GM04503 (cell line): ENCODE measurements at places on chromosomes 6 and 20.
A peak's percentile ranks its signal among the peaks of the same experiment; 100 is the strongest.

DNA sequence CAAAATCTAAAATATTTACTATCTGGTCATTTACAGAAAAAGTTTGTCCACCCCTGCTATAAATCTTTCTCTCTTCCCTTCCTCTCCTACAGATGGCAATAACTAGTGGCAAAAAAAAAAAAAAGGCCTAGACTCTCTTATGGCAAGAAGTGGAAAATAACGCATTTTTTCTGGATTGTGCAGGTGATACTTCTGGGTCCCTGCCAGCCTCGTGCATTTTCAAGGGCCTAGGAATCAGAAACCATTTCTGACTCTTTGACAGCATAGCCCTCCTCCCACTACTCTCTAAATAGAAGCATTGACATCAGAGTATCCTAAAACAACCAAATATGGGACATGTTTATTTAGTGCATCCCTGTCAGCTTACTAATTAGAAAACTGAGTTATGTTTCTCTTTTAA lies 251.0 kb downstream of the KHDC1L start:
- DNase-seq = no peak

DNA sequence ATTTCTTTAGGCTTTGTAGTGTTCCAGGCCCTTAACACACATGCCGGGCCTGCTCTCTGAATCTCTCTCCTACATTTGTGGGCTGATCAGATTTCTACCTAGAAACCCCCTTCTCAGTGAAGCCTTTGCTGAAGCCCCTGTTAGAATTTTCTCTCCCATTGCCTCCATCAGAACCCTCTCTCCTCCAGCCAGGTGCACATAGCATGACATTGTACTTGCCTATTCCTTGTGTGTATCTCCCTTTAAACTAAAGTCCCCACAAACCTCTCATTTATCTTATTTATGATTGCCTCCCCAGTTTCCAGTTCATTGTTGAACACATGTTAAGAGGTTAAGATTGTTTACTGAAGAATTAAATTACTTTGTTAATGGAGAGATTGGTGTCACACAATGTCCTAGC lies 325.5 kb upstream of the CITED2 start:
- no peak for DNase-seq

DNA sequence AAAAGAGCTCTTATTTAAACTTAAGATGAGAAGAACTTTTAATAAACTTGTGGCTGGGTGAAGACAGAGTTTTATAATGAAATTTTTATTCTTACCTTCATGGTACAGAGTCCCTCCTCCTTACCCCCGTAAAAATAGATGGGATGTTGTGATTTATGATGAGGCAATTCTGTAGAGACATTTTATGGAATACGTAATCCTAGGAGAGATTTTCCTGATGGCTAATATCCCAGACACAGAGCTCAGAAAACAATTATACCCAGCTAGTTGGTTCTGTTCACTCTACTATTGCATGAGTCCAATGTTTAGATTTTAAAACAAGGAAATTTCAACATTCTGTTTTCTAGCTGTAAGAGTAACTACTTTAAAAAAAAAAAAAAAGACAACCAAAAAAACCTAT lies 43.4 kb downstream of the MTHFD1L start:
- no peak for DNase-seq

GRCh38 chr6:80105972-80106417 lies 476 bp upstream of the BCKDHB start:
- no peak for DNase-seq

DNA sequence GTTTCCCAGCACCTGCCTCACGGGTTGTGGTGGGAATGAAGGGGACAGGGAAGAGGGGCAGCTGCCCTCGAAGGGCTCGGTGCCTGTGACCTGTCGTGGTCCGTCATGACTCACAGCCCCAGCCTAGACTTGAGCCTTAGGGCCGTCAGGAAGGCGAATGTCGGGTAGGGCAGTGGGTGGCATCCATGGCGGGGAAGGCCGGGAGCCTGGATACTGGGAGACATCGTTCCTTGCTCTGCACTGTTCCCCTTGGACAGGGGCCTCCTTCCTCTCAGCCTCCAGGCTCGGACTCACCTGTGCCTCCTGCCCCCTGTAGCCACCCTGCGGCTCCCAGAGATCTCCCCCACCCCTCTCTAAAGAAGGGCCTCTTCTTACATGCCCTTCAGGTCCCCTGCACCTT lies 52.2 kb upstream of the APCDD1L start:
- no peak for DNase-seq

GRCh38 chr6:78611102-78611620 lies 256.2 kb upstream of the IRAK1BP1 start:
- DNase-seq = no peak

DNA sequence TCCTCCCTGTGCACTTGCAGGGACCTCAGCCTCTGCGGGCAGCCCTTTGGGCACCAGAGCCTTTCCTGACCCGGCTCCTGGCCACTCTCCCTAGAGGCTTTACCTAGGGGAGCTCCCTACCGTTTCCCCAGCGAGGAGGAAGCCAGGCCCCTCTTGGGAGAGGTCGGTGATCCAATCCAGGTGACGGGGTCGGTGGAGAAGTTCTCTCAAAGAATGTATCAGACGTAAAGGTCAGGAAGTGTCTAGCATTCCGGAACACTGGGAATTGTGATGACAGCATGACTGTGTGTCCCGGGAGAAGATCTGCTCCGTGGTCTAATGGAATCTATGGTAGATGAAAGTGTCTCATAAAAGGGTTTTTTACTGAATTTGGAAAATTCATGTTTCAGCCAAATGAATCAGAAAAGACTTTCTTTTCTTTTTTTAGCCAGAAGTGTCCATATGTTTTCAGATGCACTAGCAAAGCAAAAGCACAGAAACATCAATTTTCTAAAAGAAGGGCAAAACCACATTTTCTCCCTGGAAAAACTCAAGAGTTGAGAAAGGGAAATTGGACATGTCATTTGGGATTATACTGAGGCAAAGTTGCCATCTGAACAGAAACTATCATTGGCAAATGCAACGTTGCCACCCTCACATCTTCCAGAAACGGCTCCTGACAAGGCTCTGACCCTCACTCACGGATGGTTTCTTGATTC lies 289.4 kb downstream of the THBS2 start:
- peak; percentile 74 for DNase-seq

DNA sequence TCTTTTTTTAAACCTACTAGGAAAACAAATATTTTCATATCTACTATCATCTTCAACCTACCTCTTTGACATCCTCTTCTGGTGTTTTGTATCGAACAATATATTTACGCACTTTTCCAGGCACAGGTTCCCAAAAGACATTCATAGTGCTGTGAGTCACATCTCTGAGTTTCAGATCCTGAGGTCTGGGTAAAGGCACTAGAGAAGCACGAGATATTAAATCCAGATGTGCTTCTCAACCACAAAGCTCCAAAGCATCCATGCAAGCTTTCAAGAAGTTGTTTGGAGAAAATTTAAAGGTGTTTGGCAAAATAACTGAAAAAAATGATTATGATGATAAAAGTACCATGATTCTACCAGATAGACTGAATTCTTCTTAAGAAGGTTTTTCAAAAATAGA lies 62.7 kb downstream of the COL12A1 start:
- DNase-seq = peak; percentile 80

DNA sequence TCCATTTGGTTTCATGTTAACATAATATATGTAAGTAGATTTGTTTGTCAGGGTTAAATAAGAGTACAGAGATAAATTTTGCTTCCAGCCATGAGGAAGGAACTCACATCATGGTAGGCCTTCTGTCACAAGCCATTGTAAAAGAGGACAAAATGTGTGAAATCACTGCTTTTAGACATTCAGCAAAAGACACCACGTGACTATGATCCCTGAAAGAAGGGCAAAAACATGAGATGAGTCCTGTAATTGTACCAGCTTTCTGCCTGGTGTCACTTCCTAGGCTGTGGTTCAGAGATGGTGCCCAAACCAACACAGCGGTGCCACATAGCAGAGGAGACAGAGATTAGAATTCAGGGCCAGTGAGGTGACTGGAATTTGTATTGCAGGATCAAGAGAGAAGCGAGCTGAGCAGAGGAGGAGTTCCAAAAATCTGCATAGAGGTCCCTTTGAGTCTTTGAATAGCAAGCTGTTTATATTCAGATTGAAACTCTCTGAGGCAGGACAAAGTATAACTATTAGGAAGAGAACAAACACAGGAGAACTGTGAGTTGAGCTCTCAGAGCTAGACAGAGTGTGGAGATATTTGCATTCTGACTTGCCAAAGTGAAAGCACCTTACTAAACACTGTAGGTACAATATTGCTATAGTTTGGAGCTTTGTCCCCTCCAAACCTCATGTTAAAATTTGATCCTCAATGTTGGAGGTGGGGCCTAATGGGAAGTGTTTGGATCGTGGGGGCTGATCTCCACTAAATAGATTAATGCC lies 52.6 kb upstream of the PDE7B start:
- DNase-seq = no peak

DNA sequence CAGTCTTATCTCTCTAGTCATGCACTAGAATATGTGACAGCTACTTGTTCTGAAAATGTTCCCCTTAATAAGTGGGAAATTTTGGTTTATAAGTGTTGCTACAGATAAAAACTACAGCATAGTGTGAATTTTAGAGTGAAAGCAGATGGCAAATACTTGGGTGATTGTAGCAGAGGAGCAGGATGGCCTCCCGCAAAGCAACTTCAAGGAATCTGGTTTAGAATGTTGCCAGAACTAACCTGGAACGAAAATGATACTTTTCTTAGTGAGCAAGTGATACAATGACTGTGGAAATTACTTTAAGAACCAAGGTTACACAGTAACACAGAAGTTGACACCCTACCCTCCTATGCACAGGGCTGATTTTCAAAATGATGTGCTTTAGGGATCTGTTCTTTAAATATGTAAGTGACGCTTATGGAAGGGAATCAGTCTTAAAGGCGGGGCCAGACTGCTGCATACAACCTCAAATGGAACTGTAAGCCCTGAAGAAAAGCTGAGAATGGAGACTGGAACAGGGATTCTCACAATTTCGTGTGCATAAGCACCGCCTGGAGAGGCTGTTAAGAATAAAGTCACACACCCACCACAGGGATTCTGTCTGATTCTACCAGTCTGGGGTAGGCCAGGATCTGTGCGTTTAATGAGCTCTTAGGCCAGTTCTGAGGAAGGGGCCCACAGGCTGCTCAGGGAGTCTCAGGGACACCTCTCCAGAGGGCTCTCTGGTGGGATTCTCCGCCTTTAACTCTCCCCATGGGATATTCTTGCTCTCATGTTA lies 97.9 kb downstream of the FYN start:
- no peak for DNase-seq

GRCh38 chr6:67593247-67593646 lies 1041.8 kb upstream of the ADGRB3 start:
- no peak for DNase-seq

DNA sequence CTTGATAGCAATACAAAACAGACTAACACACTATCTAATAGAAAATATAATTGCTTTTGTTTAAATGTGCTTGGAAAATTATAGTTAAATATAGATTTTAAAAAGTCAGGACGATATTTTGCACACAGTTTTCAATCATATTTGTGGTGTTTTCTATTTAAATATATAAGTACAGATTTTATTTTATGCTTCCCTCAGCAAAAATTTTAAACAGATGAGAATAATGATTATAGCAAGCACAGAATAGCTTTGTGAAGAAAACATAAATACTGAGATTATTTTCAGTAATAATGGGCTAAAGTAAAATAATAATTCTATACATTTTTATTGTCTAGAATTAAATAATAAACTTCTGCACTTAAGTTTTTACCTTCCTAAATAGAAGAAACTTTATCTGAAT lies 809.4 kb downstream of the PHF3 start:
- DNase-seq = no peak
